ENCODE measurements at places on chromosomes 2 and 18.

- no peak for DNase-seq
These were observed 539.2 kb downstream of the SLC4A3 start for GRCh38 chr2:220166616-220167015.

DNA sequence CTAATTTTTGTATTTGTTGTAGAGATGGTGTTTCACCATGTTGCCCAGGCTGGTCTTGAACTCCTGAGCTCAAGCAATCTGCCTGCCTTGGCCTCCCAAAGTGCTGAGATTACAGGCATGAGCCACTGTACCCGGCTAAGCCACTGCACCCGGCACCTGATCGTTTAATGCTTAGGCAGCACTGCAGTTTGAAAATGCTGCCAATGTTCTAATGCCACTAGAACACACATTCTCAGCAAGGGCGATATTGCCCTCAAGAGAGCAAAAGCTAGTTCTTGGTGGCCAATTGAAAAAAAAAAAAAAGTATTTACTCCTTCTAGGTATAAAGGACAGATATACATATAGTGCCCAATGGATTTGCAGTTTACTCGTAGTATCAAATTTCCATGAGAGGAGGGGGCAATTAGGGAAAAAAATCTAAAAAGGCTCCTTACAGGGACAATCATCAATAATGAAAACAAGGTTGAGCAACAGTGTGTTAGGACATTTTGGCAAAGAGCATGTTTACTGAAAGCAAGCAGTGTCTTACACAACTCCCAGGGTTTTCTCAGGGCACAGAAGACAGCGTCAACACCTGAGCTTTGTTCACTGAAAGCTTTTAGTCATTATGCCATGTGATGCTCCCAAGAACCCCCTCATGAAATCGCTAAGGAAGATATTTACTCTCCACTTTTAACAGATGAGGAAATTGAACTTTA lies 199.9 kb upstream of the PKDCC start:
- DNase-seq: no peak

DNA sequence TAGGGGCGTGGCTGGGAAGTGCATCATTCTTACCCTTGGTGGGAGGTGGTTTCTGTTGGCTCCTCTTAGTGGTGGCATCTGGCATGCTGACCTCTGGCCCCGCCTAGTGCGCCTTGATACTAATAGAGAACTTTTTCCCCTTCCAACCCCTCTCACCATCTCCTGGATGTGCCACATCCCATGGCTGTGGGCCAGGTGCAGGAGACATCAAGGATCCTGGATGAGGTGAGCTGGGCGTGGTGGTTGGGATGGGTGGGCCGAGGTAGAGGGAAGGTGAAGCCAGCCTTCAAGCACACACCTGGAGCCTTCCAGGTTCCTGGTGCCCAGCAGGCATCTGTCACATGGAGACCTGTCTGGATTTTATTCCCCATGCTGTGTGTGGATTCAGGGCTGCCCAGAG lies 149.2 kb downstream of the DYSF start:
- DNase-seq: no peak

GRCh38 chr18:76986406-76986805 lies 146.2 kb downstream of the MBP start:
- DNase-seq: no peak

DNA sequence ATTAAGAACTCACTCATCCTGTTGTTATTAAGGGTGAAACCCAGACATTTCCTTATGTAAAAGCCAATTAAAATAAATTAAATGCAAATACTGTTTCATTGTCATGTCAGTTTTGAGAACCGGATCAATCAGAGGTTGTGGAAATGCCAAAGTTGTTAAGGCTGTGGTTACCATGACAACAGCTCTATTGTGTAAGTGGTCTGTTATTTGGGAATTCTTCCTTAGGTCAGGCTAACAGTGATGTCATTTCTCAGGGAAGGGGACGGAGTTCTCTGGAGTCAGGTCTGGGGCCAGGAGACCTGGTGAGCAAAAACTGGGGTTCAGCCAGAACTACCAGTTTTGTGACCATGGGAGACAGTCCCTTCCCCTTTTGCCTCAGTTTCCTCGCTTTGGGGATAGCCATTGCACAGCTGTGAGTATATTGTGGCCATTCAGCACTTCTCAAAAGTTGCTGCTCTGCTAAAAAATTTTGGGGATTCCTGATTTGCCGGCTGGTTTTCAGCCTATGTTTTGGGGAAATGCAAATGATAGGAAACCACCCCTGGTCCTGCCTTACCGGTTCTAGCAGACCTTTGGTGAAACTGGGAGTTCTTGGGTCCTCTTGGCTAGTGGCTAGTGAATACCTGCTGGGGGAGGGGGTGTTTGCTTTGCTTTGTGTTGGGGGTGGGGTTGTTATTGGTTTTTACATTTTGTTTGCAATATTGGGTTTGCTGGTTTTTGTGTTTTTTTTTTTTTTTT lies 21.6 kb downstream of the HPCAL1 start:
- DNase-seq: no peak

DNA sequence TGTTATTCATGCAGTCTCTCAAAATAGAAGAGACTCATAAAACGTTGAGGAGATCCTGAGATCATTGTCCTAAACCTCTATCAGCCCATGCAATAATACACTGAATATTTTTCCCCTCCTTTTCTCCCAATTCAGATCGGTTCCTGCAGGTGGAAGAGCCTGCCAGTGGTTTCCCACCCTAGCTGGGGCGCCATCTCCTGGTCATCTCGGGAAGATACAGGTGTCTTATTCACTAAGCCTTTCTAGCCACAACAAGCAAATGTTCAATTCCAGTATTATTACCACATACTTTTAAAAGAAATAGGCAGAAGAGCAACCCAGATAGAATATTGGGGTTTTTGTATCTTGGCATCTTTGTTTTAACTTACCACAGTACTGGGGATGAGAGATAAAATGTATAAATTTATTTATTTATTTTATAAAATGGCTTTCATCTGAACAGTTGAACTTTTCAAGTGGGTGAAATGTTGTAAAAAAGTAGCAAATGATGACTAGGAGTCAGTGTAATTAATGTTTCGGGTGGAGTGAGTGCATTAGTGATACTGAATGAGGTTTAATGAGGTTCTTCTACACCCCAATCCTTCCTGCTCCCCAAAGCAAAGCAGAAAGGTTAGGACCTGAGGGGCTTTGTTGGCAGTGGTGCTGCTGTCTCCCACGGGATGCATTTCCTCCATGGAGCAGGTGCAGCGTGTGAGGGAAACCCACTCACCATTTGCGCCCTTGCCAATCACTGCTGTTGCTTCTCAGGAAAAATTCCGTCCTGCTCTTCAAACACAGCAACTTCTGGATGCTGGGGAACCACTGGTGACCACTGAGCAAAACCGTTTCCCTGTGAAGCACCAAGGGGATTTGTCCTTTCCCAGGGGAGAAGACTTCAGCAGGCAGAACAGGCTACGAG lies 147.1 kb upstream of the FHL2 start:
- peak; percentile 44 for DNase-seq

All from stimulated activated CD4-positive, alpha-beta T cell treated with anti-CD3 and anti-CD28 coated beads, Interleukin-15, amount 100 ng/mL, for 1 hour (primary cell).